RWPE1 (cell line): ENCODE measurements at places on chromosomes 12 and 14.

DNA sequence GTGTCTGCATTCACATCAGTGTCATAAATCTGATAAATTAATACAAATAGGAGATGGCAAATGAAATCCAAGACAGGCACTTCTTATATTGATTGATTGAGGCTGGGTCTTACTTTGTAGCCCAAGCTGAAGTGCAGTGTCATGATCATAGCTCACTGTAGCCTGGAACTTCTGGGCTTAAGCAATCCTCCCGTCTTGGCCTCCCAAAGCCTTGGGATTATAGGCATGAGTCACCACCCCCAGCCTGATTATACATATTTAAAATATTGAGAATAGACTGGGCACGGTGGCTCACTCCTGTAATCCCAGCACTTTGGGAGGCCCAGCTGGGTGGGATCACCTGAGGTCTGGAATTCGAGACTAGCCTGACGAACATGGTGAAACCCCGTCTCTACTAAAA is 51.3 kb downstream of the MARK3 start:
- DNase-seq: no peak

DNA sequence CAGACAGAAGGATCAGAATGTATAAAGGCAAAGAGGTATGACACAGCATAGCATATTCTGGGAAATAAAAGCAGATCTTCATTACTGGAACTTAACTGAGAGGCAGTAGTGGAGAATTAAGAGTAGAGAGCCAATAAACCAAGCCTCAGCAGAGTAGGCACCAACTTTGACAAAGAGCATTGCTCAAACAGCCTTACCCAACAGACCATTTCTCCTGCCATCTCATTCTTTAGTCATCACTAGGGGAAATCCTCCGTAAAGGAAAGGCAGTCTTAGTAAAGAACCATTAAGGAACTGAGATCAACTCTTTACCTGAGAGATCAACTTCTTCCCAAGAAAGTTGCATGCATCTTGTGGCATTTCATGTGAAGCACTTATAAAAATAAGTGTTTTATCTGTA is 36.6 kb downstream of the SENP1 start:
- peak; percentile 12 for DNase-seq

- no peak for DNase-seq
These were observed 57.7 kb upstream of the FAM181A start for GRCh38 chr14:93869427-93869826.

GRCh38 chr14:80419769-80420168 is 208.5 kb upstream of the DIO2 start:
- DNase-seq: no peak

- DNase-seq: peak; percentile 82
These were observed 58.7 kb downstream of the DRAM1 start for GRCh38 chr12:101935890-101936746.

DNA sequence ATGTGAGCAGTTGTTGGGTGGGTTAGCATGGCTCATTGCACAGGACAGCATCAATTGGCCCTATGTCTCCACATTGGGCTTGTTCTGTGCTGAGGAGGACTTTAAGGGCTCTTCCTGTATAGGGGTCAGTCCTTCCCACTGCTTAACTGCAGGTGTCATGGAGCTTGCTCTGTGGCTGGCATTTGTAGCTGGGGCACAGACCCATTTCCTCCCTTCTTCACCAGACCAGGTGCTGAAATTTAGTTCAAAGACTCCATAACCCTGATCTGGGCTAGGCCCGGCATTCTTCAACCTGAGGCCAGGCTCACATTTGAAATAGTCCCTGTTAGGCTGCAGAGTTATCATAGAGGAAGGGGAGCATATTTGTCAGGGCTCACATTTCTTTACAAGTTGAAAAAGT is 12.8 kb downstream of the CHST11 start:
- DNase-seq: no peak

- no peak for DNase-seq
These were observed 1.5 kb downstream of the PTMS start for GRCh38 chr12:6767353-6768319.

DNA sequence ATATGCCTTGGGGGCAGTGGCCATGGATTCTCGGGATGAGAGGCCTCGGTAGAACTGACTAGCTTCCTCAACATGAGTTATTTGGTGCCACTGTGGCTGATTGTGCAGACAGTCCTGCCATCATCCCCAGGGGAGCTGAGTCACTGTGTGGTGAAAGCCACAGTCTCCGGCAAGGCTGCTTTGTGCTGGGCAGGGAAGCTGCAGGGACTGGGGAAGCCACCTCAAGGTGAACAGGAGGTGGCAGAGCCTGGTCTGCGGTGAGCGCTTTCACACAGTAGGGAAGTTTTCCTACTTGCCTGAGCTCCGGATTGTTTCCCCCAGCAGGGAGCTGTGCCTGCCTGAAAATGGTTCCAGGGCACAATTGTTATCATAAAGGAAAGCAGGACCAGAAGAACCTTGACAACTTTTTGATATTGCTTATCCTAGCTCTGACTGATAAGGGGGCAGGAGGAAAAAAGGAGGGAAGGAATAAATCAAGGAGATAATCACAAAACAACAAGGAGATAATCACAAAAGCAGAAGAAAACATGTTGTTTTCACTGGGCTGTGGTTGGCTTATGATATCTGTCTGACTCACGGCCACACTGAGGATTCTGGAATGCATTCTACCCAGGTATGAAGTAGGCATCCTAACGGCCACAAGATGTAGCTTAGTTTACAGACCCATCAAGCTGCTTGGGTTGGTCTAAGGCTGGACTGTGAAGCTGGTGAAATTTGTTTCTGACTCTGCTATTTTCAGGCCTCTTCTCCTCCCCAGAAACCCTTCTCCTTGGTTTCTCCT is 32.2 kb upstream of the GNG2 start:
- peak; percentile 76 for DNase-seq

- DNase-seq: peak; percentile 60
These were observed 645 bp downstream of the KITLG start for GRCh38 chr12:88579601-88580050.

DNA sequence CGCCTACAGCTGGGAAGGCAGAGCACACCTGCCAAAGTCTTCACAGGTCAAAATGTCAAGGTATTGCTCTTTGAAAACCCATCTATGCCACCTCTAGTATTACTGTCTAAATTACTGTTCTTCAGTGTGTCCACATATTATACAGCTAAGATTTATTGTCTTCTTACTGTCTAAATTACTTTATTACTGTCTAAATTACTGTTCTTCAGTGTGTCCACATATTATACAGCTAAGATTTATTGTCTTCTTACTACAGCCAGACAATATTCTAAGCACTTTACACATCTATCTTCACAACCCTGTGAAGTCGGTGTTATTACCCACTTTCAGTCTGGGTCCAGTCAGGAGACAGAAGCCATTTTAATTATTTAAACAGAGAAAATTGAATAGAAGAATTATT is 173.9 kb downstream of the MYRFL start:
- DNase-seq: no peak

- DNase-seq: no peak
These were observed 597 bp downstream of the SOAT2 start for GRCh38 chr12:53103860-53104305.

DNA sequence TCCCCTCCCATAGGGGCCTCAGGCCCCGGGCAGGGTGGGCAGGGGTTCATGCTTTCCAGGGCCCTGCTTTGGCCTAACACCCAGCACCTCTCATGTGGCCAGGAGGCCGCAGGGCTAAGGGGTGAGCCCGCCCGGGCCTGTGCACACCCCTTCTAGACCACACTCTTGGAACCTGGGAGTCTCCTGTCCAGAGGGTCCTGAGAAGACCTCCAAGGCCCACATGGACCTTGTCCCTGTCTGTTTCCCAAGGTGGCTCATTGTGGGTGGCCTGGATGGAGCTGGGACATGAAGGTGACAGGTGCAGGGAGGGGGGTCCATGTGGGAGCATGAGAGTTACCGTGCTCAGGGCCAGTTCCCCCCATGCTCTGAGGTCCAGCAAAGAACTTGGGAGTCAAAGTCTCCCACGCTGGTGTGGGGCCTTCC is 11.6 kb downstream of the DLK1 start:
- DNase-seq: no peak

DNA sequence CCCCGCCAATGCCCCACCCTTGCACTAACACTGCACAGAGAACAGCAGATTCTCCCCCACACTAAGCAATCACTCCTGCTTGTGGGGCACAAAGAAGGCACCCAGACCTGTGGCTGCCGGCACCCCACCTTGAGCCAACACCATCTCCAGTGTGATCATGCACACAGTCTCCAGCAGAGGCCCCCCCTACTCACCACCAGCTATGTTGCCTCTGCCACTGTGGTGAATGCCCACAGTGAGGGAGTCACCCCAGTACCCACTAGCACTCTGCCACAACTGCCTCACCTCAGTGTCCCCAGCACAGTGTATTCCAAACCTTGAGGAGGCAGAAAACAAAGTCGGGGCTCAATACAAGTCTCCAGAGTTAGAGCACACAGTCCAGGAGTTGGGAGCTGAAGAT is 261.7 kb upstream of the SSTR1 start:
- no peak for DNase-seq

DNA sequence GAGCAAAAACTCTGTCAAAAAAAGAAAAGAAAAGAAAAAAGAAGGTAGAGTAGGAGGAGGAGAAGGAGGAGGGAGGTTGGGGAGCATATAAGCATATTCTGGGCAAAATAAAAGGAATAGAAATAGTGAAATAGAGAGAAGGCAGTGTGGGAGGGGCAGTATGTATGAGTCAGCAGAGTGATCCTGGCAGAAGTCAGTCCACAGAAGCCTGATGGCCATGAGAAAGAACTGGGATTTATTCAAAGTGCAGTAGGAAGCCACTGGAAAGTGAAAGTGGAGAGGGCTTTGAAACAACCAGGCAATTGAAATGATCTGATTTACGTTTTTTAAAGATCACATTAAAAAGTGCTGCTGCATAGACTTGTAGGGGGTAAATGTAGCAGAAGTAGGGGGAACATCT is 368.6 kb upstream of the USP15 start:
- DNase-seq: no peak

DNA sequence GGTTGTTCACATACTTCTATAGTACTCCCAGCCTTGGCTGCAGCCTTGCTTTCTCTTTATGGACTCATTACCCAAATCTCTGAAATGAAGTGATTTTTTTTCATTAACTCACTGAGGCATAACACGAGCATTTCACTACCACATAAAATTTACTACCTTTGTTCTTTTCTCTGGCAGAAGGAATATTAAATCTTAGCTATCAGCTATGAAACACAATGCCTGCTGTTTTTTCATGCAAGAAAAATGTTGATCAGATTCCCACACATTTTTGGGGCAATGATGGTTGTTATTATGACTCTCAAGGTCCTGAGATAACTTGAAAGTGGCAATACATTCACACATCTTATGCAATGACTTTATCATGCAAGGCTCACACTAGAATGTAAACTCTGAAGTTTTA is 225.3 kb upstream of the ATP2B1 start:
- DNase-seq: no peak

DNA sequence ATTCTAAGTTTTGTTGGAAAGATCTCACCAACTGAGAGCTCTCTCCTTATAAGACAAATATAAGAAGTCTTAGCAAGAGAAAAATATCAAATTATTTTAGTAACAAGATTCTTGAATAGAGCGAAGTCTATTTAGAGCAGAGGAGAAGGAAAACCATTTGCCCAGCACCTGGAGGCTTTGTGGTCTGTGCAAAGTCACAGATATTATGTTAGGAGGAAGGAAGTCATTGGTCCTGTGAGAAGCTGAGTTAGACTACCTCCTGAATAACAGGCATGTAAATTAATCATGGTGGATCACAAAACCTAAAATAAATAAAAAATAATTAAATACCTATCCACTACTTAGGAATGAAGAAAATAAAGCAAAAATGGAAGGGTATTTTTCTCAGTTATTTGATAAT is 38.4 kb upstream of the ATXN7L3B start:
- DNase-seq: no peak
